Effector memory CD8-positive, alpha-beta T cell (primary cell): ENCODE measurements at places on chromosomes 2 and 18.

GRCh38 chr2:20622296-20622686 lies 28.6 kb downstream of the HS1BP3 start:
- no peak for DNase-seq

- DNase-seq = no peak
Measured at GRCh38 chr2:96203130-96204028, 5.2 kb downstream of the STARD7 start.

- DNase-seq = no peak
Measured at GRCh38 chr2:121099329-121100290, 185.4 kb downstream of the TFCP2L1 start.

DNA sequence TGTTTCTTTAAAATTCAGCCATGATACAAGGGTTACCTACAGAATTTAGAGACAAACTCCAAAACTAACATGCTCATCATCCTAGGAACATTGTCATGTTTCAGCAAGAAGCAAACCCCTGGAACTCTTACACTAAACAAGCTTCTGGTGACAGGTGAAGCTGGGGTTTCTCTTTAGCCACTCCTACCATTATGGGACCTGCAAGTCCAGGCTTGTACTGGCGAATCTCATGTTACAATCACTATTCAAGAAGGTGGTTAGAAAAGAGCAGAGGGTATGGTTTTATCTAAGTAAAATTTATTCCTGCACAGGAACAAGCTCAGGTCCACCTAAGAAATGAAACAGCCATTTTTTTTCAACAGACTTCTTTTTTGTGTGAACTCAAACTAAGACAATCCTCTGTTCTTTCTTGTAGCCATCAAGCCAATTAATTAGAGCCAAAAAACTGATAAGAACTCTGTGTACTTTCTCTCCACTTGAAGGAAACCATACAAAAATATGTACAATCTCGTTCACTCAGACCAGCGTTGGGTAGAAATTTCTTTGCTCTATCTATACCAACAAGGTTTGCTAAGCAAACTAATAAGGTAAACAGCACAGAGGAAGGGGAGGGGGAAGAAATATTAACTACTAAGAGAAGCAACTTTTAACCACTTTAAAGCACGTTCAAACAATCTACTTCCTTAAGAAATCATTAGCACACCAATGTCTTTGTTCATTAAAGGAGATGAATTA lies 63.3 kb upstream of the NEDD4L start:
- DNase-seq = no peak

DNA sequence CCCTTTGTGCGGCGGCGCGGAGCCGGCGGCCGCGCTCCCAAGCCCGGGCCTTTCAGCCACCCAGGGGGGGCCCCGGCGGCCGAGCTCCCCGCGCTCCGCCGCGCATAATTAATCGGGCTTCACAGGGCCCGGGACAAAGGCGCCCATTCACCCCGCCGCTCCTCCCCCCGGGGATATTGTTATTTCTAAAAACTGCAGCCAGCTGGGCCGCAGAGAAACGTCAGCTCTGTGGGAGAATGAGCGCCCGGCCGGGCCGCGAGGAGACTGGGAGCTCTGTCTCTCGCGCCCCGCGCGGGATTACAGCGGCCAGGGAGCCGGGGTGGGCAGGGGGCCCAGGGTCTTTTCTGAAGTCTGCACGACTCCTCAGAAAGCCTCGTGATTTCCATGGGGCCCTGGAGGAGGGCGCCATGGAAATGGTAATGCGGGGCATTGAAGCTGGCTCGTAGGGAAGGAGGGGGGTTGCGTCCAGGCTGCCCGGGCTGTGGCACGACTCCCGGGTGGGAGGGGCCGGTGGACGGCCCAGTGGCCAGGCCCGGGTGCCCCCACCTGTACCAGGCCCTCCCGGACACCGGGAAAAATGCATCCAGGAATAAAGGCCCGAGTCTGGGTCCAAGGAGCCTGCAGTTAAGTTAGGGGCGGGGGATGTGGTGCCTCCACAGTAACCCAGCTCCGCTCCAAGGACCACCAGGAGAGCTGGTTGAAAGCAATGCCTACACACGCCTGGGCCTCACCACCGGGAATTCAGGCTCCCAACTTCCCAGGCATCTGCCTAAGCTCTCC lies 125.3 kb downstream of the ZFP36L2 start:
- no peak for DNase-seq

DNA sequence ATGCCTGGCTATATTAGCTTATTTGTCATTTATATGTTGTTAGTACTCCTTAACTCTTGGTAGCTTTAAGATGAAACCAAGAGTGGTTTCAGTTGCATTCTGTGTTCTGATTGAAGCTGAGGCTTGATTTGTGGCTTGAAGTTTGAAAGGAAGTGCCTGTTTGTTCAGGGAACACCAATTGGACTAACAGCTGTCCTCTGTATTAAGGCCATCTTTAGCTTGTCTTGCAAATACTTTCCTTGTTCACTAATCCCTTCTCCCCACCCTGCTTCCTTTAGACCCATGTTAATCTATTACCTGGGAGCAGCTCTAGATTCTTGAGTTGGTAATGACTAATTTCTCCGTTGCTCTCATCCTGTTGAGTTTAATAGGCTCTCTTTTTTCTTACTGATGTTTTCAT lies 13.4 kb downstream of the ITGA6 start:
- DNase-seq = no peak

DNA sequence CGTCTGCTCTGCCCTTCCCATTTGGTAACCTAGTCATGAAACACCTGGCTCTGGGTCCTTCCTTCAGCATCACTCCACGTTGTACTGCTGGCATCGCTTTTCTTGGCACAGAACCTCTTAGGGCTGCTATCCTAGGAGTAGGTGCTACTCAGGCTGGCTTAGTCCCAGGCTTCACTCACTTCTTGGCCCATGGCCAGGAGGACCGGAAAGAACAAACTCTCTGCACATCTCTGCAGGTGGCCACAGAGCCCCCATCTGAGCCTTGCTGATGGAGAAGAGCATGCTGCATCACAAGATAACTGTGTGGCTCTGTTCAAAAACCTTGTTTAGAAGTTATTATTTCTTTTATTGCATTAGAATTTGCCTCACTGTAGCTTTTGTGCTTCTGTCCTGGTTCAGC lies 447.2 kb upstream of the TNP1 start:
- DNase-seq = no peak

DNA sequence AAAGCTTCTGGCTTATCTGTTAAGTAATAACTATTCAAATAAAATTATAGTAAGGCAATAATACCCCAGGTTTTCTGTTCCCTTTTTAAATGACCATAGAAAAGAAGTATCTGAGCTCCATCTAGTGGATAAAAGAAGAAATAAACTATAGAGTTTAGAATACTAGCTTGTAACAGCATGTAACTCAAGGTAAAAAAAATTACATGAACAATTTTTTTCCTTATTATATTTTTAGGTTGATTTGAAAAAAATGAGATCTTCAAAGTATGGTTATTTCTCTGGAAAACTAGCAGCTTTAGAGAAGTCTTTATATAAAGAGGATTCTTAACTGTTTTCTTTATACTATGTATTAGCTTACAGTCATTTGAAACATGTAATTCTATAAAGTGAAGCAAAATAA lies 58.1 kb downstream of the NCKAP1 start:
- no peak for DNase-seq
